Myometrial cell (primary cell): ENCODE measurements at places on chromosomes 7 and 10. TPM values are rescaled to one million over a fixed set of nuclear protein-coding genes. Genes with fewer than 3 reads are reported as not detected.

ADCYAP1R1 gene
- not detected in 2 replicates for total RNA-seq

DPP6 gene
- under 0.01 TPM in 1 of 2 replicates, not detected in the other for total RNA-seq

BTBD16 gene
- not detected in 2 replicates for total RNA-seq

ASB4 gene
- not detected in 2 replicates for total RNA-seq

SPOCK2 gene
- under 0.01 TPM in 1 of 2 replicates, not detected in the other for total RNA-seq

SLC35B4 gene
- 12.7 and 12.9 TPM in 2 replicates for total RNA-seq

SORCS1 gene
- not detected in 2 replicates for total RNA-seq

FAM13C gene
- total RNA-seq: not detected in 2 replicates

TMEM26 gene
- total RNA-seq: under 0.01 and 0.18 TPM in 2 replicates

BPGM gene
- 25.0 and 29.4 TPM in 2 replicates for total RNA-seq

ADAM22 gene
- under 0.01 and 0.18 TPM in 2 replicates for total RNA-seq

SUFU gene
- total RNA-seq: 4.6 and 6.0 TPM in 2 replicates

CPED1 gene
- total RNA-seq: 55.4 and 72.0 TPM in 2 replicates

CALCR gene
- total RNA-seq: not detected in 2 replicates

OR2A12 gene
- total RNA-seq: not detected in 2 replicates

SYPL1 gene
- 50.7 and 70.4 TPM in 2 replicates for total RNA-seq

CFAP70 gene
- total RNA-seq: 0.18 and 0.29 TPM in 2 replicates

TCAF2 gene
- total RNA-seq: 0.89 and 3.2 TPM in 2 replicates

APBB1IP gene
- total RNA-seq: not detected in 2 replicates
